Activated naive CD4-positive, alpha-beta T cell treated with anti-CD3 and anti-CD28 coated beads for 36 hours (primary cell): ENCODE measurements at places on chromosomes 12 and 14. TPM values are rescaled to one million over a fixed set of nuclear protein-coding genes. Genes with fewer than 3 reads are reported as not detected.

Gene SERPINA1
- total RNA-seq, result 4.3 TPM

Gene TGM1
- total RNA-seq, result 13.5 TPM

DNA sequence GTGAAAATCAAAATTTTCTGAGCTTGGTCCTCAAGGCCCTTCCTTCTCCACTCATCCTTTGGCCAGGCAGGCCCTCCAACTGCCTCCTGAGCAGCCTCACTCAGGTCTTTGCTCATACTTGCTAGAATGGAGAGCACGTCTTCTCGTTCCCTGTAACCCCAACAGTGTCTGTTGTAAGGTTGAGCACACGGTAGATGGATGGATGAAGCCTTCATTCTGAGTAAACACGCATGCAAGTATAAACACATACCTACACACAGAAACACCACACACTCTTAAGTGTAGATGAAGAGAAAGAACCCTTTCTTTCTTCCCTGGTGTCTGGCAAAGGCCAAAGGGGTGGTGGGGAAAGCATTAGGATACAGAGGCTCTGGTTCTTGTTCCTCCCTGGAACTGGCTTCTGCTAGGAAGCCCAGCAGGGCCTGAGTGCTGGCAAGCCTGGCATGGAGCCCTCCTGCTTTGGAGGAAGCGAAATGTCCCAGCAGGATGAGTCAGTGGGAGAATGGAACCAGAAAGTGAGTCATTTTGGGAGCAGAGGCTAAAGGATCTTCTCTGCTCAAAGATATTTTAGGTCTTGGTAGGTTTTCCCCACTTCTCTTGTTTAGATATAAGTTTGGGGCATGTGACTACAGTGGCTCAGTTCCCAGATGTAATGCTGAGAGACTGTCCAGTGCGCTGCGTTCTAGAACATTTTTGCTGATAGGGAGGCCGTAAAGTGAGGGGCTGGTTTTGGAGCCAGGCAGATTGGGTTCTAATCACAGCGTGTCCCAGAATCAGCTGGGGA is 127.4 kb downstream of the CACNA1C start:
- no peak overlapping the region for H3K27ac ChIP-seq
- no peak overlapping the region for H3K4me3 ChIP-seq
- H3K36me3 ChIP-seq, result no peaks in the 10 kb centered on the region

DNA sequence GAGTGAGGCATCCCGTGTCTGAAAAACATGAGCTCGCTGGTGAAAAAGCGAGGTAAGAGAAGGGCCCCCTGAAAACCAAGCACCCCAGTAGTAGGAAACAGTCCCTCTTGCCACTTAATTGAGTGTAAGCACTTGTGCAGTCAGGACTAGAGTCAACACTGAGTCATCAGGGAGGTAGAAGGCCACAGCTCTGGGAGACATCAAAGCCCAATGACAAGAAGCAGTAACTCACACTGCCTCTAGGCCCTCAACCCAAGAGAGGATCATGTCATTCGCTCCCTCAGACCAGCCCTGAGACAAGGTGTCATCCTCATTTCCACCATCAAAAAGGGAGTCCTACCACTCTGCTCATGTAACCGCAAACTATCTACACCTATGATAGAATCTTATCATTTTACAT is 17.8 kb downstream of the POMT2 start:
- no peak overlapping the region for H3K4me3 ChIP-seq
- peak overlapping the region; percentile 63 for H3K27ac ChIP-seq
- no peaks in the 10 kb centered on the region for H3K27me3 ChIP-seq
- H3K4me1 ChIP-seq, result peaks cover 13% of the 10 kb centered on the region

GRCh38 chr12:16299403-16299802 is 21.9 kb upstream of the SLC15A5 start:
- H3K36me3 ChIP-seq, result no peaks in the 10 kb centered on the region
- H3K4me3 ChIP-seq, result no peak overlapping the region
- H3K4me1 ChIP-seq, result no peaks in the 10 kb centered on the region
- no peak overlapping the region for H3K27ac ChIP-seq
- DNase-seq, result no peak

DNA sequence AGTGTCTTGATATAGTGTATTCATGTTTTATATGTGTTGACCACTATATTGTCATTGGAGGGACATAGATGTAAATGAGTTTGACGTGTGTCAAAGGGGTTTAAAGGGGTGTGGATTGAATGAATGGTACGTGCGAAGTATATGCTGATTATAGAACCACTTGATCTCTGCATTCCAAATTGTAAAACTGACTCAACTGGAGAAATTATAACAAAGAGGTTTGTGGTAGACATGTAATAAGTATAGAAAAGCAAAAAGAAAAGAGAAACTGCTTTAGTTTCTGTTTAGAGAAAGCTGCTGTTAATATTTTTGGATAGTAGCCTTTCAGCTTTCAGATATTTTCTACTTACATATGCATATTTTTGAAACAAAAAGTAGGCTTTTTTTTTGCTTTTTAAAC is 8.9 kb upstream of the MYRFL start:
- no peaks in the 10 kb centered on the region for H3K4me1 ChIP-seq
- DNase-seq, result no peak
- H3K27me3 ChIP-seq, result no peaks in the 10 kb centered on the region
- H3K36me3 ChIP-seq, result peaks cover 11% of the 10 kb centered on the region
- H3K27ac ChIP-seq, result no peak overlapping the region
